ENCODE measurements at places on chromosomes 4 and X.

DNA sequence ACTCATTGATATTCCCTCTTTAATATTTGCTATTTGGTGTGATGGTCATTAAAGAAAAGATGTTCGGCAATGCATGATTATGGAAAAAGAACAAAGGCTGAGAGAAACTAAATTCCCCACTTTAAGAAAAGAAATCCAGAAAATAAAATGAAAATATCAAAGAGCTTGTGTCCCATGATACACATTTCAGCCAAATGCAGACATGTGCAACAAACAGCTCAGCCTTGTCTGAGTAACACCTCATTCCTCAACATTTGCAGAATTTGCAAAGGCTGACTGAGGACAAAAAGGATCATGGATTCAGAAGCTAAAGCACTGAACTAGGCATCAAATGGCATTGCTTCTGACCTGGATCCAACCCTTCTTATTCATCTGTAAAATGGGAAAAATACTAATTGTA is 281.0 kb downstream of the RAB28 start:
- DNase-seq, result no peak

GRCh38 chr4:100162027-100162685 is 28.1 kb downstream of the DDIT4L start:
- DNase-seq, result no peak

DNA sequence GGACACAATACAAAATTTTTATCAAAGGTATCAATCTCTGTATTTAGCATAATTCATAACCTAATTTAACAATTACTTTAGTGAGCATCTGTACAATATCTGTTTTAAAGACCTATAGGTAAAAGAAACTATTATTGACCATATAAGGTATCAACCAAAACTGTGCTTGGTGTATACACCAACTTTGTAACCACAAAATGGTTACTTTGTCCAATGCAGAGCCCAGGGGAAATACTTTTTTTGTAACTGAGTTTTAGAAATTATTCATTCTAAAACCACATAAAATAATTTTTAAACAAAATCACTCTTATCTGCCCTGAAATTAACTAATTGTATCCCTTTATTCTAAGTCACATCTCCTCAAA is 5.0 kb downstream of the CXXC4 start:
- DNase-seq, result no peak

DNA sequence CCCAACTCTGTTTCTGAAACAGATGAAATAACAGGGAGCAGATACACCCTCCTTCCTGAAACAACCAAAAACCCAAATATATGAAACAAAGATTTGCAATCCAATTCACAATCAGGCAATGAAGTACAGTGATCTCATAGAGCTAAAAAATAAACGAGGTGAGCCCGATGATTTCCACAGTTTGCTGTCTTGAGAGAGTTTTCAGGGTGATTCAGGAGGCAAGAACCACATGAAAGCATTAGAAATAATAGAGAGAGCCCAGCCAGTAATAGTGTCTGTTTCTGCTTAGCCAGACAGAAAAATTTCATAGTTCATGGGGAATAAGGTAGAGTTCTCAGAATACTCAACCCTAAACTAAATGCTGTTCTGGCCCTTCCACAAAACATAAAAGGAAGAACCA is 296.2 kb downstream of the PDHA2 start:
- no peak for DNase-seq

- DNase-seq, result no peak
Measured at GRCh38 chr4:139844459-139845036, 178.9 kb downstream of the MGST2 start.

DNA sequence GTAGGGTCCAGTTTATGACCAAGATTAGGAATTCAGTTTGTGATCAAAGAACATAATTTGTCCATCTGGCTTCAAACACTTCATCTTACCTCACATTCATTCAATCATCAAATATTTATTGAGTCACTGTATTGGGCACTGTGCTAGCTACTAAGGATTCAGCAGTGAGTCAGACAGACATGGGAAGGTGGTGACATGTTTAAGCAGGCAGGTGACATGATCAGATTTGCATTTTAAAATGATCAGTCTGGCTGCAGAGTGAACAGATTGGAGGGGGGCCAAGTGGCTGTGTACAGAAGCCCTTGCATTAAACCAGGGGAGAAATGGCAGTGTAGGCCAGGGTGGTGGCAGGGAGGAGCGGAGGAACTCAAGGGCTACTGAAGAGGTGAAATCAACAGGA is 25.1 kb upstream of the APLN start:
- DNase-seq, result no peak

Measured in stimulated activated CD8-positive, alpha-beta memory T cell treated with anti-CD3 and anti-CD28 coated beads, Interleukin-2, amount 100 ng/mL, for 1 hour (primary cell).